Brain microvascular endothelial cell (primary cell): ENCODE measurements at places on chromosomes 7 and 10.

DNA sequence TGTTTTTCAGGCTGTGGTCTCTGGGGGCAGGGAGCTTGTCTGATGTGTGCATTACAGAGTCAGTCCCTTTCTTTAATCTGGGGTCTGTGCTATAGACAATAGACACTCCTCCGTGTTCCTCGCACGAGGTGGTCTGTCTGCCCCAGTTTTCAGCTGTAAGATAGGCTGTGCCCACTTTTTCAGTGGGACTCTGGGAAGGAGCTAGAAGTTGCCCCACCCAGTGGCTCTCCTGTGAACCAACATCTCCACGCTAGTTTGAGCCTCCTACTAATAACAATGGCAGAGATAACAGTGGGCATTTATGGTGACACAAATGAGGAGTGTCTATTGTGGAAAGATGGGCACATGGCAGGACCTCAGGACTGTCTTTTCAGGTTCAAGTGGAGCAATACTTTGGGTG, 44.0 kb downstream of the ADRB1 start:
- DNase-seq, result no peak

DNA sequence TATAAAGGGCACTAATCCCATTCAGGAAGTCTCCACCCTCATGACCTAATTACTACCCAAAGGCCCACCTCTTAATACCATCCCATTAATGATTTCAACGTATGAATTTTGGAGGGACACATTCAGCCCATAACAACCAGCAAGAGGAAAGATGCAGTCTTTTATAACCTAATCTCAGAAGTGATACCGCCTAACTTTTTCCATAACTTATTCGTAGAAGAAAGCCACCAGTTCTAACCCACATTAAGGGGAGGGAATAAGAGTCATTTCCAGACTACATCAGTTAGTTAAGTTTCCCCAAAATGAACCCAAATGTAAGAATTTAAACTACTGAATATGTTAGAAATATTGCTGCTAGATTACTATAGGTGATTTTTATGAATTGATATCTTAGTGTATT, 32.1 kb upstream of the LHFPL3 start:
- no peak for DNase-seq

DNA sequence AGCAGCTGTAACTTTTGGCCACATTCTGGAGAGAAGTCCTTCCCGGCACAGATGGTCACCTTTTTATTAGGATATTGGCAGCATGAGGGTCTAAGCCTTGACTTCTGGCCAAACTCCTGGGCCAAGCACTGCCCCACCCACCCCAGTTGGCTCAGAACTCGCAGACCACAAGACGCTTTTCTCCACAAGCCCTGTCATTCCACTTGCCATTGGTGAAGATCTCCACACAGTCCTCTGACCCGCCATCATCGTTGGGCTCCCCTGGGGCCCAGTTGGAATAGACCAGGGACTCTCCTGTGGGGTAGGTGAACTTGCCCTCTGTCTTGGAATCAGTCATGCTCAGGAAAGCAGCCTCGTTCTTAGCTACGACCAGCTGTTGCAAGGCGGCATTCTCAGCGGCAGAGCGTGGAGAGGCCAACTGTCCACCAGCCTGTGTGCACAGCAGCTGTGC, 11.2 kb downstream of the SFTPD start:
- no peak for DNase-seq

DNA sequence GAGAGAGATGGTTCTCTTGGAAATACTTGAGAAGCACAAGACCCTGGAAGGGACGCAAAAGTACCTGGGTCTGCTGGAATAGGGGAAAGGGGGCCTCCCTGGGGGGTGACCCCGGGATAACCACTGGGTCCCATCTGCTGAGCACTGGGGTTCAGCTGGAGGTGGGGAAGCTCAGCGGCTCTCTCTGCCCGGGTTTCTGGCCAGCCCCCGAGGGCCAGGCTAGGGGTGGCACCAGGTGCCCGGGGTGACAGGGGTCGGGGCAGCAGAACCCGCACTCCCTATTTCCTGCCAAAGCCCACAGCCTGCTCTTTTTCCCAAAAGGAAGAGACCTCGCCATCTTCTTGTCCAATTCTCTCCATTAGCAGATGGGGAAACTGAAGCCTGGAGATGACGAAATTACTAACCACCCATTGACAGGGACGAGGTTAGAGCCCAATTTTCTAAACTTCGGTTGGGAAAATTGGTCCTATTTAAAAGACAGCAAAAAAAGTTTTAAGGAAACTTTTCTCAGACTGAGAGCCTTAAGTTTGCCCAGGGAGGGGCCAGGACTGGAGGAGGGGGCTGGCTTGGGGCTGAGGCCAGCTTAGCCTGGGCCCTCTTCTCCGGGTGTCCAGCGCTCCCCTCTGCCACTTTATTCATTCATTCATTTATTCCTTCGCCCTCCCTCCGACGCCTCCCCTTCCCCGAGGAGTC, 17.8 kb upstream of the GATA3 start:
- DNase-seq, result no peak

GRCh38 chr10:102220612-102221011, 5.5 kb upstream of the ELOVL3 start:
- no peak for DNase-seq

DNA sequence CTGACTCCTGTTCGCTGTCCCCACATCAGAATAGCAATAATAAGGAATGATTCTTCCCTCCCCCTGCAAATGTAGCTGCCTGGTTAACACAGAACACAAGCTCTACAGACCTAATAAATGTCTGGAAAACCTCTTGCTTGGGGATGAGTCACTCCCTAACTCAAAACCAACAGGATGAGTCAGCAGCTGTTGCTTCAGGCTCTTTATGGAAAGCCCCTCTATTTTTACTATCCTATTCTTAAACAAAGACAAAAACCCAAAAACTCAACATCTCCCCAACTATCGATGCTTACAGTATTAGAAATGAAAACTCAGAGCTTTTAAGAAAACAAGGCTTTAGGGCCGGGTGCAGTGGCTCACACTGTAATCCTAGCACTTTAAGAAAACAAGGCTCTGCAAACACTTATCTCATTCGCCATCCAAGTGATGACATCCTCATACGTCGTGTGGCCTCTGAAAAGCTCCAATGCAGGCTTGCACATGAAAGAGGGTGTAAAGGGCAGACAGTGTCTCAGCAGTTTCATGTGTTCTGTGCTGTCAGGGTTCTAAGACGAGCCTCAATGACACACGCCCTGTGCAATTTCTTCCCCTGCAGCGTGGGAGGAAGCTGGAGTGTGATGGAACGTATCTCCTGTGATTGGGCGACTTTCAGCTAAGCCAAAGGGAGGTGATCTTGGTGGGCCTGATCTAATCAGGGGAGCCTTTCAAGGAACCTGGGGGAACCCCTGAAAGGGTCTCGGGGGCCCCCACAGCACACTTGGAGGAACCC, 70.1 kb downstream of the AMZ1 start:
- DNase-seq, result peak; percentile 98

DNA sequence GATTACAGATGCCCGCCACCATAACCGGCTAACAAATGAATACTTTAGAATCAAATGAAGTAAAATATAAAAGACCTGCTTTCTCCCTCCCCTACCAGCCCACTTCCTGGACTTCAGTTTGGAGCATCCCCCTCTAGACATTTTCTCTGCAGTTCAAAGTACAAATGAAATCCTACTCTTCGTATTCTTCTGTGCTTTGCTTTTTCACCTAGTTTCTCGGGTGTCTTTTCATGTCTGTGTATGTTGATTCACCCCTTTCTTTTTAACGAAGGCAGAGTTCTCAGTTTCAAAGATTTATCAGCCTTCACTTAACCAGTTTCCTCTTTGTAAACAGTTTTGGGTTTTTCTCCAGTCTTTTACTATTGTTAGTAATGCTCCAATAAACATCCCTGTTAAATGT, 145.9 kb upstream of the STK17A start:
- no peak for DNase-seq

DNA sequence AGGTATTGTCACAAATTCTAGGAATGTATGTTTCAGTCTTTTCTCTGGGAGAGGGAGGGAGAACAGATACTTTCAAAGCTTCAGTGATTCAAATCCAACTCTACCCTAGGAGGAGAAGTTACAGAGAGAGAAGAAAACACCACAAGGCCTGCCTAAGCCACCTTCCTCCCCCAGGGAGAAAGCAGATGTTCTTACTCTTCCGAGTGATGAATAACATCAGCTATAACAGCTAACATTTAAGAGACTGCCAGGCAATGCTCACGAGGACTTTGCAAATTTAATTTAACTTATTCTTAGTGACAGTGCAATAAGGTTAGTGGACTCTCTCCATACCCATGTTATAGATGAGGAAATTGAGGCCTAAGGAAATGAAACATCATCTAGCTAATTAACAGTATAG, 36.8 kb downstream of the TAS2R41 start:
- DNase-seq, result no peak

GRCh38 chr7:18941207-18941606, 176.2 kb downstream of the TWIST1 start:
- DNase-seq, result no peak

- no peak for DNase-seq
Observed at GRCh38 chr7:27590416-27590815, 72.3 kb downstream of the HIBADH start.

DNA sequence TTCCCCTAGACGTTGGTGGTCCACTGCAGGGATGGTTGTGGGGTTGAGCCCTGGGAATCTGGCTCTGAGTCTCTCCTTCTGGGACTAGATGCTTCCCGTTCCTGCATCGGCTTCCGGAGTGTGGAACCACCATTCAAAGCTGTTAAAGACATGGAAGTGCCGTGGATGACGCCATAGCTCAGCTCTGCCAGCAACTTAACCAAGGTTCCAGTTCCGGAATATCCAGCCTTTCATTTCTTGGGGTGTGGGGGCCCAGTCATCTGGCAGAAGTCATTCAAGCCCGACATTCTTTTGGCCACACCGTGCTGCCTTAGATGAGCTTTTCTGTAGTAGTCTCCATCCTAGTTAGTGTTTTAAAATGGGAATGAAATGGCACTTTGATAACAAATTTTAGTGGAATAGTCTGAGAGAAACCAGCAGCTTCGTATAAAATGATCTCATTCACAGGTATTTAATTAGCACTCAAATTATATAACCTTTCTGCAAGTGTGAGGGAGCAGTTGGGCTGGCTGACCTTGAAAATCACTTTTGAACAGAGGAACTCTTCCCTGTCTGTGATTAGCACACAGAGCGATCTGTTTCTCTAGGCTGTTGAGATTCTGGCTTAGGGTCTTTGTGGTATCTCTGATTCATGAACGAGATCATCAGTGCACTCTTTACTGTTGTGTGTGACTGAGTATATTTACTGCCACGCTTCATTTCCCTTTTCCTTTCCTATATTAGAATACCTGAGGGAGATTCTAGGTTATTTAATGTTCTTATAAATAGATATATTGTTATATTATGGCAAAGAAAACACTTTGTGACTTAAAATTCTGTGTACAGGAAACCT, 19.9 kb downstream of the LMTK2 start:
- DNase-seq, result no peak

- DNase-seq, result peak; percentile 16
Observed at GRCh38 chr7:156064971-156065386, 252.7 kb upstream of the SHH start.

GRCh38 chr7:87058744-87059524, 520 bp downstream of the ELAPOR2 start:
- no peak for DNase-seq

DNA sequence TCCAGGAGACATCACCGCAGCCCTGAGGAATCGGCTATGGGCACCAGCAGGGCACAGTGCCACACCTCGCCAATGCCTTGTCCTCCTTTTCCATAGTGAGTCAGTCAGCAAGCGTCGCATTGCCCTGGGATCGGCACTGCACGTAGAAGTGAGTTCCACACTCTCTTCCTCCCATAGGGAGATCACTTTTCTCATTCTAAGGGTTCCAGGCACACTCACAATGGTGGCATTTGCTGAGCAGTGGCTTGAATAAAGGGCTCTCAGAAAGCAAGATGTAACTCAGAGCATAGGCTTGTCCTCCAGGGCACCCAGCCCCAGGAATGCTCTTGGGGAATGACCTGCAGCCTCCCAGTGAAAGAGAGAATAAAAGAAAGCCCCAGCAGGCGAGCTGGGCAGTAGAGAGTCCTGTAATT, 1.1 kb upstream of the VIM start:
- DNase-seq, result no peak

DNA sequence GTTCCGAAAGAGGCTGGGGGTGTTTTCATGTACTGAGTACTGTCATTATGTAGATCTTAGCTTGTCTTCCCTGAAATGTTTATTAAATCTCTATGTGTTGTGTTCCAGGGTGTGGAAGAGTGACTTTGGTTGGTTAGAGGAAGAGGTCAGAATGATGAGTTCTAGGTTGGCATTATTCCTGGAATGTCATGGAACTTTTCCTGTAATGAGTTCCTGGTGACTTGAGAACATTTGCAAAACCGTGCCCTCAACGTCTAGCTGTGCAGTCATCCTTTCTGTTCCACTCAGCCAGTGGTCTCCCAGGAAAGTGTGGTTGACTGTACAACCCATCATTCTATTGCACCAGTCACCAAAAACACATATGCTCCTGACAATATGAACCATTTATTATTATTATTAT, 129.6 kb downstream of the BICC1 start:
- DNase-seq, result no peak

DNA sequence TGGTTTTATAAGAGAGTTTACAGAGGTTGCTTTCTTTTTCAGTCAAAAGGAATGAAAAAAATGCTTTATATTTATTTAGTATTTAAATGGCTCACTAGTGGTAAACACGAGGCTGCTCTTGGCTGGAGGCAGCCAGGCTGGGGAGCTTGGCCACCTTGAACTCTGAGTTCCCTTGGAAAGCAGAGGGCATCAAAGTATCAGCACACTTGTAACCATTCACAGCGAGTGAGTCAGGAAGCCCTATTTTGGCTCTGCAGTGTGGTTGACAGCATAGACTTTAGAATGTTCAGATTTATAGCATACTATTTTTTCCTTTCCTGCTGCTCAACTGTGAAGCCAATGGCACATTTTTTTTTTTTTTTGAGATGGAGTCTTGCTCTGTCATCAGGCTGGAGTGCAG, 51.6 kb downstream of the CYCS start:
- peak; percentile 56 for DNase-seq

DNA sequence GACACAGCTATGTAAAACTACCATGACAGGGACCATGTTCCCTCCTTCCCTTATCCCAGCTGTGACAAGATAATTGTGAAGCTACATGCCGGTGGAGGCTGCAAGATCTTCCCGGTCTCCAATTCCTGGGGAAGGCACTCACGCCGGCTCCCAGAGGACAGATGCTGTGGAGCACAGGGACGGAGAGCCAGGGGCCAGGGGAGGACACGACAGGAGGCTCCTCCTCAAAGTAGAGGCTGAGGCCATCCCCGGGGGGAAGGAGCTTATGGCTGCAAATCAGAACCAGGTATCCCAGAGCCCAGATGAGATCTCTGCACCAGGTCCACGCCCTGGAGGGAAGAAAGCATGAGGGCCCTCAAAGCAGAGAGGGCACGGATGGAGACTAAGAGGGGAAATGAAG, 286.2 kb downstream of the TCERG1L start:
- no peak for DNase-seq

- no peak for DNase-seq
Observed at GRCh38 chr7:67359900-67360299, 363.3 kb downstream of the TYW1 start.

DNA sequence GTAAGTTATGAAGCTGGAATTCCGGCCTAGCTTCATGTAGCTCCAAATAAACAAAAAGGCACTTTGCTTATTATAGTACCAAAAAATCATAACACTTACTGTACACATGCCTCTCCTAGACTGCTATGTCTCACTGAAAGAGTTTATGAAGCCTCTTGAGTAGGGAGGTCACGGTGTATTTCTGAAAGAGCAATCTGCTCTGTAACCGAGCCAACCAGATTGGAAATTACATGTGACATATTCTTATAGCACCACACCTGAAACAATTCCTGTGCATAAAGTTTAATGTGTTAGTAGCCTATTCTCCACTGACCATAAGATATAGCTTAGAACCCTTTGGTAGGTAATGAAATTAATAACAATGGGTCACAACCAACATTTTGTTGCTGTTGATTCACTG, 1.3 kb upstream of the FAM3C start:
- DNase-seq, result no peak
